Trophoblast cell (in vitro differentiated cells and primary cell): ENCODE measurements at places on chromosomes 13 and 19.

DNA sequence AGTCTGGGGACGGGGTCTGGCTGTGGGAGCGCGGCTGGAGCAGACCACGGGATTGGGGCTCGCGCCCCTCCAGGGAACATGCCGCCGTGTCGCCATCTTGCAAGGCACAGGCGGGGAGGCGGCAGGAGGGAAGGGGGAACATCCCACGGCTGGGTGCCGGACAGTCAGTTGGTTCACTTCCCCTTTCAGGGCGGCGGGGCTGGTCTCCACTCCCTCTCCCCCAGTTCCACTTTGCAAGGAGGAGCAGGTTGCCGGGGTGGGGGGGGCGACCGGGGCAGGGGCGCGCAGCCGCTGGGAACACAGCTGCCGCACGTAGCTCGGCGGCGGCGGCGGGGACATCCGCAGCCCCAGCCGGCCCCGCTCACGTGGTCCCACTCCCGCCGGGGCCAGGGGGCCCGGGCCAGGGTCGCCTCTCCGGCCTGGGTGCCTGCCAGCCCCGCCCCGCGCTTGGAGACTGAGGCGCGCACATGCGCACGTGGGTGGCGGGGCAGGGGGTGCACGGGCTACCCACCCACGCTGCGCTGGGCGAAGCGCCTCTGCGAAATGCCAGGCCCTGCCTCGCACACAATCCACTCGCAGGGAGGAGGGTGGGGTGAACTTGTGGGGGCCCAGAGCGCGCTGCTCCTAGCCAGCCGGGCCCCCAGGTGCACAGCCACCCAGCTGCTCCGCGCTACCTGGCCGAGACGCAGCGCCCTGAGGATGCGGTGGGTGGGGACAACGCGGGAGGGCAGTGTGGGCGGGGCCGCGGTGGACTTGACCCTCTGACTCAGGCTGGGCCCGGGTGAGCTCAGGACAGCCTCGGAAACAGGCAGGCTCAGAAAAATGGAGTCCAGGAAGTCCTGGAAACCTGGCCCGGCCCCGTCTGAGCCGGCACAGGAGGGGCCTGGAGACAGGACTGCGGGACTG is 6.4 kb downstream of the KLF16 start:
- peak; percentile 89 for DNase-seq
- H3K4me3 ChIP-seq = peak overlapping the region; percentile 34
- H3K36me3 ChIP-seq = no peaks in the 10 kb centered on the region

DNA sequence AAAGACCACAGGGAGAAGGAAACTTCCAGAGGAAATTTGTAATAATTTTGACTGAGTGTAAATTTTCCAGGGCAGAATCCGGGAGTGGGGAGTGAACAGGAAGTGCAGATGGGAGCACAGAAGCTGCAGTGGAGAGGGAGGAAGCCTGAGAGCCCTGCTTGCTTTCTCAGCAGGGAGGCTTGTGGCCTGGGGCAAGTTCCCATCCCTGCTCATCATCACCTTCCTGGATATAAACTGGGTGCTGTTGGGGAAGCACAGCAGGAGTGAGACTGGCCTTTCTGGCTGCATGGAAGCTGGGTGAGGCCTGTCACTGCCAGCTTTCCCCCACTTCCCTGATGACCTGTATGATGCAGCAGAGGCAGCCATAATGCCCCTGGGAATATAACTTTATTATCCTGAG is 532.9 kb downstream of the SLITRK6 start:
- H3K4me1 ChIP-seq = peaks cover 8% of the 10 kb centered on the region
- no peak overlapping the region for H3K4me3 ChIP-seq
- peak overlapping the region; percentile 64 for H3K27ac ChIP-seq
- no peaks in the 10 kb centered on the region for H3K27me3 ChIP-seq

- H3K4me1 ChIP-seq = peaks cover 2% of the 10 kb centered on the region
- no peaks in the 10 kb centered on the region for H3K36me3 ChIP-seq
- no peaks in the 10 kb centered on the region for H3K27me3 ChIP-seq
- H3K4me3 ChIP-seq = peak overlapping the region; percentile 8
These were observed 35.5 kb upstream of the TMEM255B start for GRCh38 chr13:113723410-113724015.

DNA sequence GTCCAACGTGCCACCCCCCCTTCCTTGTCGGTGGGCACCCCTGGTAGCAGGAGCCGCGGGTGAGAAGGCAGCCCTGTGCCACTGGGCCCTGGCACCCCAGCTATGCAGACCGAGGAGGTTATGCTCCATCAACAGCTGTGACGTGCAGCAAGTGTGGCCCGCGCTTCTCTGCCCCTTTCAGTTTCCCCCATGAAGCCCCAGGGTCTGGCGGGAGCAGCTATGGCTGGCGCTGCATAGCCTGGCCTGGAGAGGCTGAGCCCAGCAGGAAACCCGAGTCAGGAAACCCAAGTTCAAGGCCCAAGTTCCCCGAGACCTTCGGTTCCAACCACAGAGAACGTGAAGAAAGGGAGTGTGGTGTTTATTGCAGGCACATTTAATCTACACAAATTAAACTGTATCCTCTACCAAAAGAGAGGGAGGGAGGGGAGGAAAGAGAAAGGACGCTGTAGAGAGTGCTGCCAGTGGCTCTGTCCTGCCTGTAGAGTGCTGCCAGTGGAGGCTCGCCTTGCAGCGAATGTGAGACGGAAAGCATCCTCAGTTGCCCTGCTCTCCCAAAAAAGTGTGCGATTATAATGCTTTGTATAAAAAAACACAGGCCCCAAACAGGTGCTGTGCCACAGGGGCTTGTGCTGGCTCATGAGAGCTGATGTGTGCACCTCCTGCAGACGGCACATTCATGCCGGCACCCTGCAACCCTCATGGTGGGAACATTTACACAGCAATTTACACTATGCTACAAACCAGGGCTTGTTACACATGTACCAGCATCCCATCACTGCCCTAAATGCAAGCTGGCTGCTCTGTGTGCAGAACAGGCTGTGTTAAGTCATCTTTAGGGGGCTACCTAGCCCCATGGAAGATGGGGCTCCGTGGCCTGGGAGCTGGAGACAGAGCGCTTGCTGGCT is 16.3 kb downstream of the POP4 start:
- H3K36me3 ChIP-seq = no peaks in the 10 kb centered on the region
- H3K4me3 ChIP-seq = no peak overlapping the region
- H3K27me3 ChIP-seq = no peaks in the 10 kb centered on the region
- peak; percentile 77 for DNase-seq
- peaks cover 3% of the 10 kb centered on the region for H3K4me1 ChIP-seq

DNA sequence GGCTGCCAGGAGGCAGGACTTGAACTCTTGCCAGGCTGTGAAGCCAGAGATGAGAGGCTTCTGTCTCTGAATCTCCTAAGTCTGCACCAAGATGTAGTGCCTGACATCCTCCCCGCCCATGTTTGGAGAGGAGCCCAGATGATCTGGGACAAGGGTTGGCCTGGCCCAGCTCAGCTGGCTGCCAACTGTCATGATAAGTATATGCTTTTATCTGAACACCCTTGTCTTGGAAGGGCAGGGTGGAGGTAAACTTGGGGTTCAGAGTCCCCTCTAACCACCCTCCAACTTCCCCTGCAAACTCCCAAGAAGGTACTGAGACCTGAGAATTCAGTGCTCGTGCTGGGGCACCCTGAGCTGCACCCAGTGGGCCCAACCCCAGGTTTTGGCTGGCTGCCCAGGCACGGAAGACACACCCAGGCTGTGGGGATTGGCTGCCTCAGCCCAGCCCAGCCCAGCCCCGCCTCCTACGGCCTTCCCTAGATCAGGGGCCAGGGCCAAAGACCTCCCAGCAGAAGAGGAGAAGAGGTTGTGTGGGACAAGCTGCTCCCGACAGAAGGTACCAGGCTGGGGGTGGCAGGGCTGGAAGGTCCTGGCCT is at the start of gene CYP4F12:
TSS of gene CYP4F12 (plus strand) at position 508 of the 596 bp plus-strand sequence. CDS start 443 bp downstream, outside the sequence.
- H3K27ac ChIP-seq = no peak within 1 kb of the TSS
- H3K4me3 ChIP-seq = no peak within 1 kb of the TSS
- no peaks in the 10 kb centered on the region for H3K36me3 ChIP-seq
- H3K27me3 ChIP-seq = no peaks in the 10 kb centered on the region

DNA sequence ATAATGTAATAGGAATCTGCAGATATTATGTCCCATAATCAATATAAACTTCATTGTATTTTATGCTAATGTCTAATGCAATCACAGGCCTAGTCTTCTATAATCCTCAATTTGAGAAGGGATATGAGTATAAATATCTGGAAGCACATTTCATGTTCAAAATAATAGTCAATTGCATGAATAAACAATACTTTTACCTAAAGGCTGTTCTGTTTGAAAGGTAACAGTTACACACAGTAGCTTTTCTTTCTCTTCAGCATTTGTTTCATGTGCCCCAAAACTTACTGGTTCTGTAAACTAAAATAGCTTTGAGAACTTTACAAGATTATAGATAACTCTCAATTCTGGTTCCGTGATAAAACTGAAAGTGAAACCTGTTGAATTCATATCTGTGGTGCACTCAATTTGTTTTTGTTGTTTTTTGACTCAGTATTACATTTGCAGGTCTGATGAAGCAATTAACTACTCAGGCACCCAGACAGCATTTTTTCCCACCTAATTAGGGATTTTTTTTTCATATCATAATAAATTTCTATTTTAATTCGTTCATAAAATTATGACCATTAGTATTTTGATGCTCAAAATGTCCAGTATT is 1193.8 kb downstream of the SLITRK1 start:
- no peaks in the 10 kb centered on the region for H3K27me3 ChIP-seq
- no peak for DNase-seq
- no peaks in the 10 kb centered on the region for H3K36me3 ChIP-seq
- H3K27ac ChIP-seq = no peak overlapping the region

GRCh38 chr19:30703645-30704044 is 331.5 kb downstream of the ZNF536 start:
- H3K36me3 ChIP-seq = no peaks in the 10 kb centered on the region
- H3K4me3 ChIP-seq = no peak overlapping the region
- no peaks in the 10 kb centered on the region for H3K27me3 ChIP-seq
- no peaks in the 10 kb centered on the region for H3K4me1 ChIP-seq
- no peak overlapping the region for H3K27ac ChIP-seq

GRCh38 chr19:3033595-3034405 is 4.7 kb upstream of the TLE2 start:
- peaks cover 15% of the 10 kb centered on the region for H3K4me1 ChIP-seq
- DNase-seq = peak; percentile 58
- H3K36me3 ChIP-seq = no peaks in the 10 kb centered on the region

GRCh38 chr19:58578012-58578925 is 5.1 kb upstream of the MZF1 start:
- no peaks in the 10 kb centered on the region for H3K27me3 ChIP-seq
- no peak for DNase-seq
- H3K4me3 ChIP-seq = no peak overlapping the region
- peaks cover 14% of the 10 kb centered on the region for H3K36me3 ChIP-seq
- H3K27ac ChIP-seq = no peak overlapping the region

GRCh38 chr13:90696656-90697055 is 650.8 kb upstream of the MIR17HG start:
- H3K36me3 ChIP-seq = no peaks in the 10 kb centered on the region
- no peaks in the 10 kb centered on the region for H3K27me3 ChIP-seq
- no peak overlapping the region for H3K27ac ChIP-seq
- no peak overlapping the region for H3K4me3 ChIP-seq

DNA sequence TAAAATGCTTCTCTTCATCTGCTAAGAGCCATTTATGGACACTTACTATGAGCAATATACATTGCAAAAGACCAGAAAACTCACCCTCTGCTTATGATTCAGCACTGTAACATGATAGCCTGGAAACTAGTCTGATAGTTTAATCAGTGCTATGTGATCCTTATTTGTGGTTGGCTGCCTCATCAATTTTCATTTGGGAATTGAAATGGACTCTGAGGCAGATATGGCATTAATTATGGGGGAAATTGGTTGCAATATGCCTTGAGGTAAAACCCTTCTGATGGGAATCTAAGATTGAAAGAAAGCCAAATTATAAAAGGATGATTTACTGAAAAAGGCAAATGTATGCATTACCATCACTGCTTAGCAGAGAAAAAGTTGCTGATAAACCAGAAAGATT is 33.5 kb downstream of the FAM216B start:
- DNase-seq = peak; percentile 14
- H3K36me3 ChIP-seq = peaks cover 2% of the 10 kb centered on the region
- H3K27me3 ChIP-seq = no peaks in the 10 kb centered on the region
- no peak overlapping the region for H3K4me3 ChIP-seq
- no peaks in the 10 kb centered on the region for H3K4me1 ChIP-seq
- no peak overlapping the region for H3K27ac ChIP-seq
